Suprapubic skin (tissue), 4 donors: ENCODE measurements at places on chromosomes 5 and 9.

GRCh38 chr5:9820691-9821449, 190.7 kb upstream of the TAS2R1 start:
- no peak overlapping the region for H3K4me3 ChIP-seq
- no peak overlapping the region for H3K27ac ChIP-seq
- no peaks in the 10 kb centered on the region for H3K4me1 ChIP-seq

DNA sequence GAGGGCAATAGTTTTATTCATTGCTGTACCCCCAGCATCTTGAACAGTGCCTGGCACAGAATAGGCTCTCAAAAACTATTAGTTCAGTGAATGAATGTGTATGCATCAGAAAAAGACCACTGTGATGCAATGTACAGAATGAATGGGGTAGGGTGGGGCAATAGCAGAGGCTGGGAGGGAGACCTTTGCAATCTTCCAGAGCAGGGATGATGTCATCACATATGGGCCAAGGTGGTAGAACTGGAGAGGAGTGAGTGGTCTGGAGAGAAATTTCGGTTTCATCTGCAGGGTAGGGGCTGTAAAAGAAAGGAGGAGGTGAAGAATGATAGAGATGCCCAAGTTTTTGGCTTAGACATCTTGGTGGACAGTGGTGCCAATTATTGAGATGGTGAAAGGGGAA, 23.4 kb upstream of the ARAP3 start:
- no peak for DNase-seq
- no peaks in the 10 kb centered on the region for H3K36me3 ChIP-seq
- peaks cover 19% of the 10 kb centered on the region for H3K4me1 ChIP-seq
- H3K27me3 ChIP-seq = peaks cover 17% of the 10 kb centered on the region
- no peak overlapping the region for H3K27ac ChIP-seq

- no peaks in the 10 kb centered on the region for H3K4me1 ChIP-seq
- DNase-seq = no peak
- H3K4me3 ChIP-seq = no peak overlapping the region
- H3K36me3 ChIP-seq = no peaks in the 10 kb centered on the region
These were observed 42.8 kb upstream of the CDK20 start for GRCh38 chr9:88017096-88017495.

DNA sequence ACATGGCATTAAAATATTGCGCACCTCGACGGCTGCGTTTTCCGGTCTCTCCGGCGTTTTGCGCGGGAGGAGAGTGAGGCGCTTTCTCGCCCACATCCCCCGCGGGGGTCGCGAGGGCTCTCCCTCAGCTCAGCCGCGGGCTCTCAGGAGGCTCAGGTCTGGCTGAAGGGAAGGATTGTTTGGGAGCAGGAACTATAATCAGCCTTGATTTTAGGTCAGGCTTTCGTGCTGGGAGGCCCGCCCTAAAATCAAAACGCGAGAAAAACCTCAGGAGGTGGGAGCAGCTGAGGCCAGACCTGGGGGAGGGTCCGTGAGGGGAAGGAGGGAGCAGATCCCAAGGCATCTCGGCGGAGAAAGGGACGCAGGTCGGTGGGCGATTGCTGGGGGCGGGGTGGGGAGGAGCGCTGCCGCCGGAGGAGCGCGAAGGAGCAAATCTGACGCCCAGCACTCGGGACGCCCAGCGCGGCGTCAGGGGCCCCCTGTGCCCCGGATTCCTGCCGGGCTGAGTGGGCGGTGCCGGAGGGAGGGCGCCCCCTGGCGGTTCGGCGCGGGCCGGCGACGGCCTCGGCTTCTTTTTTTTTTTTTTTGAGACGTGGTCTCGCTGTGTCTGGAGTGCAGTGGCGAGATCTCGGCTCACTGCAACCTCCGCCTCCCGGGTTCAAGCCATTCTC, 18.7 kb upstream of the RNF130 start:
- no peaks in the 10 kb centered on the region for H3K36me3 ChIP-seq
- no peaks in the 10 kb centered on the region for H3K27me3 ChIP-seq
- peaks cover 16% of the 10 kb centered on the region for H3K4me1 ChIP-seq

DNA sequence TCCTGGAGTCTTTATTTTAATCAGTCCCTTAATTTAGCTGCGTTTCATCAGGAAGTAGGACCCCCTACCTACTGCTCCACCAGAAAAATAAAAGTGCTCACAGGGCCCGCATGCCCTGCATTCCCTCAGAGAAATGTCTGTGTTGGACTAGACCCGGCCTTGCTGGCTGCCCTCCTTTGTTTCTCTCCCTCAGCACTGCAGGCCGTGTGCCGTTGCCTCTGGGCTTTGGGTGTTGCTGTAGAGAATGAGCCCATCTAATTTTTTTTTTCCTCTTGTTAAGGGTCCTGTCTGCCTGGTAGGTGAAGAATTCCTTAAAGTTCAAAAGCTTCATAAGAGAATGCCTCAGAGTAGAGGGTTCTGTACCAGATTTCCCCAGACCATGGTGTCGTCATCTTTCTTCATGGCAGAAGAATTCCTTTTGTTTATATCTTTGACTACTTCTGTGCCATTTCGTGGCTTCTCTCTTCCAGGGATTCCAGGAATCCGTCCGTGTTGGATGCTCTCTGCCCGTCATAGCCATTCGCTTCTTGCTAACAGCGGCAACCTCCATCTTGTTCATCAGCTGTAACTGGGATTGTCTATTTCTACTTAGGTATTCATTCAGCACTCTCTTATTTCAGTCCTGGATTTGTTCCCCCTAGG, 49.8 kb upstream of the ANGPTL2 start:
- H3K4me3 ChIP-seq = no peak overlapping the region
- H3K36me3 ChIP-seq = no peaks in the 10 kb centered on the region
- H3K27ac ChIP-seq = no peak overlapping the region
- H3K27me3 ChIP-seq = no peaks in the 10 kb centered on the region
- DNase-seq = peak; percentile 8
- H3K4me1 ChIP-seq = no peaks in the 10 kb centered on the region

DNA sequence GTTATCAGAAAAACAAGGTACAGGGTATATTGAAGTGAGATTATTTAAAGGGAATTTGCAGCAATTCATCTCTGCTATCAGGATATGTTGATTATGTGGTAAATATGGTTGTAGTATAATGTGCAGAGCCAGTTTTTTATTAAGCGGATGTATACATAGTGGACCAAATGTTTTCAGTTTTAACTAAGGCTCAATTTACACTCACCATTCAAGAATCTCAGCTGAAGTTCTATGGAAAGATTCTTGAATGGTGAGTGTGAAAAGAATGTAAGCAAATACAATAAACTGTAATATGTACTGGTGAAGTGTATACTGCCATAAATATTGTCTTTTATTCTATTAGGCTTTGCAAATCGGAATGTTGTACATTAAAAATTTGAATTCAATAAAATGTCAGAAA, 895.9 kb upstream of the CDH10 start:
- H3K4me3 ChIP-seq = no peak overlapping the region
- H3K27me3 ChIP-seq = no peaks in the 10 kb centered on the region

- H3K4me3 ChIP-seq = peak within 1 kb of the TSS; percentile 86
- H3K36me3 ChIP-seq = peaks cover 42% of the 10 kb centered on the region
- peak within 1 kb of the TSS; percentile 88 for H3K27ac ChIP-seq
- H3K4me1 ChIP-seq = peaks cover 54% of the 10 kb centered on the region
- DNase-seq = peak; percentile 99
These were observed at the start of the genes APBB3 and SLC35A4 for GRCh38 chr5:140564196-140565023. Gene APBB3, minus strand, starts transcription at chr5:140564598. Its CDS starts 353 bp downstream, at chr5:140564245. Gene SLC35A4, plus strand, starts transcription at chr5:140564828. Its CDS starts 2,342 bp downstream, at chr5:140567170.

GRCh38 chr5:167639273-167639672, 652.2 kb upstream of the WWC1 start:
- no peak for DNase-seq
- H3K4me3 ChIP-seq = no peak overlapping the region
- H3K4me1 ChIP-seq = peaks cover 5% of the 10 kb centered on the region
- H3K36me3 ChIP-seq = no peaks in the 10 kb centered on the region
- no peaks in the 10 kb centered on the region for H3K27me3 ChIP-seq

GRCh38 chr5:100746730-100747129, 156.4 kb downstream of the ST8SIA4 start:
- H3K4me3 ChIP-seq = no peak overlapping the region
- no peak for DNase-seq
- H3K27ac ChIP-seq = no peak overlapping the region
- H3K4me1 ChIP-seq = no peaks in the 10 kb centered on the region
- no peaks in the 10 kb centered on the region for H3K27me3 ChIP-seq

DNA sequence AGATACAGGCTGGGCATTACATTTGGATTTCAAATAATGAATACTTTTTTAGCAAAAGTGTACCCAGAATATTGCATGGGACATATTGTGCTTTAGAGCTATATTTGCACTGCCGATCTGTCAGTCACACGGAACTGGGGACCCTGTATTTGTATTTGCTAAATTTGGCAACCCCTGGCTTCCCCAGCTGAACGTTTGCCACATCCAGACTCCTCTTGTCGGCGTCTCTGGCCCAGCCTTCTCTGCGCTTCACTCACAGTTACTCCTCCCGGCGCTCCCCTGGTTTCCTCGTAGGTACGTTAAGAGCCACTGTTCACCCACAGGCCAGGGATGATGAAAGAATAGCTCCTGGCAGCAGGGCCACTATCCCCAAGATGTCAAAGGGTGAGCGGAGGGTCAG, 58.7 kb downstream of the NSUN2 start:
- no peak overlapping the region for H3K4me3 ChIP-seq
- DNase-seq = no peak
- H3K27ac ChIP-seq = no peak overlapping the region
- H3K36me3 ChIP-seq = no peaks in the 10 kb centered on the region
- H3K4me1 ChIP-seq = no peaks in the 10 kb centered on the region
- peaks cover 35% of the 10 kb centered on the region for H3K27me3 ChIP-seq

DNA sequence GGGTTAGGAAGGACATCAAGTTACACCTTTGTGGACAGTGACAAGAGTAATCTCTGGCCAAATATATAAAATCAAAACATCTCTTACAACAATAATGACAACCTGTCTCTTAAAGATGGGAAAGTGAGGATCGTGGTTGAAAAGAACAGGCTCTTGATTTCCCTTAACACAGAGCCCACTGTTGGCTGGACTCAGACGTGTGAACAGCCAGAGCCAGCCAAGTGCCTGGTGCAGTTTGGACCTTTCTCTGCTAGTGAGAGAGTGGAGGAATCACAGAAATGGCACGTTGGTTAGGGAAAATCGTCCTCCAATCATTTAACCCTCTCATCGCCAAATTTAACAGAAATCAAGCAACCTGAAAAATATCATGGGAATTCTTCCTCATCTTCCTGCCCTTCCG, 131.3 kb downstream of the GNA14 start:
- no peaks in the 10 kb centered on the region for H3K36me3 ChIP-seq
- peaks cover 2% of the 10 kb centered on the region for H3K4me1 ChIP-seq
- H3K4me3 ChIP-seq = no peak overlapping the region
- H3K27ac ChIP-seq = no peak overlapping the region
- DNase-seq = no peak

DNA sequence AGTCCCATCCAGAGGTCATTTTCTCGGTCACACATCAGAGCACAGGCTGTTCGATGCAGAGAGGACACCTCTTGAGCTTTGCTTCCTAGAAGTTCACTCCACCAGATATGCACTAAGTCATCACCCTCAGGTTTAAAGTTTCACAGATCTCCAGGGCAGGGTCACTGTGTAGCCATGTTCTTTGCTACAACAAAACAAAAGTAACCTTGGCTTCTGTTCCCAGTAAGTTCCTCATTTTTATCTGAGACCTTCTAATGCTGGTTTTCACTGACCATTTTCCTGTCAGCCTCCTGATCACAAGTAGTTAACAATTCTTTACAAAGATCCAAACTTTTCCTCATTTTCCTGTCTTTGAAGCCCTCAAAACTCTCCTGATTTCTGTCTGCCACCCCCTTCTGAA, 97.5 kb upstream of the CTSV start:
- H3K27ac ChIP-seq = no peak overlapping the region
- no peak for DNase-seq
- H3K36me3 ChIP-seq = no peaks in the 10 kb centered on the region
- H3K4me1 ChIP-seq = no peaks in the 10 kb centered on the region
- no peak overlapping the region for H3K4me3 ChIP-seq

- H3K4me3 ChIP-seq = no peak overlapping the region
- no peaks in the 10 kb centered on the region for H3K36me3 ChIP-seq
- H3K27ac ChIP-seq = no peak overlapping the region
- peaks cover 47% of the 10 kb centered on the region for H3K4me1 ChIP-seq
- DNase-seq = no peak
These were observed 21.1 kb upstream of the CYSTM1 start for GRCh38 chr5:140153905-140154304.

- no peak for DNase-seq
- no peak overlapping the region for H3K4me3 ChIP-seq
- H3K27me3 ChIP-seq = no peaks in the 10 kb centered on the region
These were observed 176.3 kb upstream of the OTULINL start for GRCh38 chr5:14405267-14405666.

- H3K27ac ChIP-seq = no peak overlapping the region
- H3K4me1 ChIP-seq = peaks cover 5% of the 10 kb centered on the region
- no peaks in the 10 kb centered on the region for H3K27me3 ChIP-seq
- H3K4me3 ChIP-seq = no peak overlapping the region
- H3K36me3 ChIP-seq = no peaks in the 10 kb centered on the region
These were observed 302.7 kb downstream of the MAN2A1 start for GRCh38 chr5:109992264-109992915.

GRCh38 chr9:89079391-89079790, 88.1 kb downstream of the S1PR3 start:
- peaks cover 8% of the 10 kb centered on the region for H3K4me1 ChIP-seq
- no peaks in the 10 kb centered on the region for H3K27me3 ChIP-seq
- H3K27ac ChIP-seq = peak overlapping the region; percentile 59
- DNase-seq = no peak

DNA sequence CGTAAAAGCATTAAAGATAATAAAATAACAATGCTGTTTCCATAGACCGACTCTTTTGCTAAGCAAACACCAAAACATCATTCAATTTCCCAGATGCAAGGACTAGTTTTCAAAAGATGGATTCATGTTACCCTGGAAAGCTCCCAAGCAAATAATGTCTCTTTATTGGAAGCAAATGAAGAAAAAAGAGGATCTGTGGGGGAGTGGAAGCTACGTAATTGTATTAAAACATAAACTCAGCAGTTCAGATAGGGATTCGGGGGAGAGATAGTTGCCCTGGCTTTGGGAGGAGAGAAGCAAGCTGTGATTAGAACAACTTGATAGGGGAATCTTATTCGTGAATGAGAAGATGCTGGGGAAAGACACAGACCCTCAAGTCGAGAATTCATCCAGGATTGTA, 491.0 kb upstream of the CLINT1 start:
- H3K4me1 ChIP-seq = no peaks in the 10 kb centered on the region
- H3K4me3 ChIP-seq = no peak overlapping the region
- H3K27ac ChIP-seq = no peak overlapping the region
- no peak for DNase-seq
- no peaks in the 10 kb centered on the region for H3K27me3 ChIP-seq

DNA sequence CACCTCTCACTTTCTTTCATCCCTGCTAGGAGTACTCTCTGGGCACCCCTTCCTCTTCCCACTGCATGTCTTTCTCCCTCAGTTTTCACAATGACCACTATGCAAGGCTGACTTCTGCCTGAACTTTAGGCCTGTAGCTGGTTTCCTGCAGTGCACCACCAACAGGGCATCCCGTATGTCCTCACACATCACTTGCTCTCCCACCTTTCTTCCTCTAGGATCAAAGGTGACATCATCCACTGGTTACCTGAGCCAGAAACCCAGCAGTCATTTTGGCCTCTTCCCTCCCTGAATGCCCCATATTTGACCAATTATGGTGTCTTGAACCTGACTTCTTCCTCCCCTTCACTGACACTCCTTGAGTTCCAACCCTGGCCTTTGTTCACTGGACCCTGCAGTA, 8.5 kb downstream of the GAS1 start:
- no peaks in the 10 kb centered on the region for H3K36me3 ChIP-seq
- DNase-seq = no peak
- H3K4me3 ChIP-seq = no peak overlapping the region
- no peak overlapping the region for H3K27ac ChIP-seq
- H3K4me1 ChIP-seq = peaks cover 9% of the 10 kb centered on the region

GRCh38 chr9:133727277-133727875, 10.8 kb downstream of the SARDH start:
- no peaks in the 10 kb centered on the region for H3K36me3 ChIP-seq
- DNase-seq = no peak
- no peak overlapping the region for H3K27ac ChIP-seq
- no peaks in the 10 kb centered on the region for H3K4me1 ChIP-seq
- no peak overlapping the region for H3K4me3 ChIP-seq
